Activated CD4-positive, alpha-beta memory T cell treated with anti-CD3 and anti-CD28 coated beads, Interleukin-2, amount 10 ng/mL, durations not matched to agents 7 days and 5 days (primary cell): ENCODE measurements at places on chromosomes 16 and 17. TPM values are rescaled to one million over a fixed set of nuclear protein-coding genes. Genes with fewer than 3 reads are reported as not detected.

The ENPP7 gene
- not detected for total RNA-seq

The AGRP gene
- not detected for total RNA-seq

The LPO gene
- total RNA-seq = not detected

The G6PC1 gene
- not detected for total RNA-seq

The DDX28 gene
- 12.3 TPM for total RNA-seq

The ASPA gene
- total RNA-seq = not detected

The CD300A gene
- 74.2 TPM for total RNA-seq

The NTN1 gene
- total RNA-seq = not detected

The XAF1 gene
- total RNA-seq = 408 TPM

The TBC1D26 gene
- not detected for total RNA-seq

The GRB7 gene
- total RNA-seq = 0.40 TPM

The TBC1D3B gene
- total RNA-seq = 9.5 TPM
